ENCODE measurements at places on chromosomes 2 and 18. TPM values are rescaled to one million over a fixed set of nuclear protein-coding genes. Genes with fewer than 3 reads are reported as not detected.
A peak's percentile ranks its signal among the peaks of the same experiment; 100 is the strongest.

DNA sequence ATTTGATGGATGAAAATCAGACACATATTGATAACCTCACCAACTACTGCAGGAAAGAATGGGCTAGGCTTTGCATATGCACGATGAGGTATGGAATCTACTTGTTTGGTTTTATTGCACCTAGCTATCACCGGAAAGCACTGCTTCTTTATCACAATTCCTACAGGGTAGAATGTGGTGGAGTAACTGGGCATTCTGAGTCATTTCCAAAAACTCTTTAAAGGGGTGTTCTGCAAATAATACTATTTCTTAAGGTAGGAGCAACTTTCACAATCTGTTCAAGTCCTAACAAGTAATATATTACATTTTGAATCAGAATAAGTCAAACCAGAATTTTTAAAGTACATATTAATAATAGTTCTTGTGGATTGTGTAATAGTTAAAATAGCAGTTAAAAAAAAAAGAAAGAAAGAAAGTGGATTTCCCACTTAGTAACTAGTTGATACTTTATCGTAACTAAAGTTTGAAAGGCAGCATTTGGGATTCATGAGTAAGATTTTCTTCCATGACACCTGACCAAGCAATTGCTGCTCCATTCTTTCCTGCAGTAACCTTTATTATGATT lies 40.5 kb downstream of the INO80C start:
- DNase-seq, result peak; percentile 91

DNA sequence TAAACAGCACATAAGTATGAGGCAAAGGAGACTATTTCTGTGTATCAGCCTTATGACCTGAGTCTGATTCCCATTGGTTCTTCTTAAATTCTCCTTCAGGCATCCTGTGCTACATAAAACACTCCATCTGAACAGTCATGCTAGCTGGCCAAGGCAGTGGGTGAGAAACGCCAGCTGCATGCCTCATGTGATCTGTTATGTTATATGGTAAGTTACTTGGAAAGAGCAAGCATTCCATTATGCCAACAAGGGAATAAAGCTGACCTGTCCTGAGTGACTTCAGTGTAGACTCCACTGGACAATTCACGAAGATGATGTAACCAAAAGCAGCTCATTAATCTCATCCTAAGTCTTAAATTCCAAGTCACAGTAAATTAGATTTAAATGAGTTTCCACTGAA lies 216.5 kb upstream of the FN1 start:
- DNase-seq, result no peak

DNA sequence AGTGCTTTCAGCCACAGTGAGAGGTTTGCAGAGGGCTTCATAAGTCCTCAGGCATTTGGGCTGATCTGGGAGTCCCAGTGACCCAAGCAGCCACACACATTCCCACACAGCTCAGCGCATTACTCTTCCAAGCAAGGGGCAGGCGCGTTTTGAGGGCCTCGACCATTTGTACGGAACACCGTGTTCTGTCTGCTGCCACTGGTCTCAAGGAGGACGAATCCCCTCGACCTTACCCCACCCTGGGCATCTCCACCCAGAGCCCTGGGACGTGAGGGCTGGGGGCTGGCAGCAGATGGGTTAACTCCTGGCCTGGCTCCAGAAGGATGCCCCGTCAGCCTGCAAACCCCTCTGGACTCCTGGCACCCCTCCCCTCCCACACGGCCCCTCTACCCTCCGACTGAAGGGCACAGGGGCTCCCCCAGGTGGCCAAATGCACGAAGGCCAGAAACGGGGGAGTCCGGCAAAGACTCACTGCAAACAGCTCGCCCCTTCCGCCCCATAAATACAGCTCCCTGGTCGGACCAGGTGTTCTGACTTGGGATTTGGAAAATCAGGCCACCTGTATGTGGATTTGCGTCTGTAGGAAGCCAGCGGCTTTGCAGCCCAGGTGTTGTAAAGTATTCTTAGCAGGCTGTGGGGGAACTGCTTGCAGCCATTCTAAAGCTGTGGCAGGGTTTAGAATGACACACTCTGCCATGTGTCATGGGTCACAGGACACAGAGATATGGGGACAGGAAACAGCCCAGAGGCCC lies 33.6 kb upstream of the PTMA start:
- DNase-seq, result no peak

Gene SMIM21
- total RNA-seq, result not detected

Gene FOXI3
- total RNA-seq, result 2.1 TPM

GRCh38 chr2:49045083-49045482 lies 109.2 kb downstream of the FSHR start:
- DNase-seq, result no peak

Gene IRS1
- 25.8 TPM for total RNA-seq

DNA sequence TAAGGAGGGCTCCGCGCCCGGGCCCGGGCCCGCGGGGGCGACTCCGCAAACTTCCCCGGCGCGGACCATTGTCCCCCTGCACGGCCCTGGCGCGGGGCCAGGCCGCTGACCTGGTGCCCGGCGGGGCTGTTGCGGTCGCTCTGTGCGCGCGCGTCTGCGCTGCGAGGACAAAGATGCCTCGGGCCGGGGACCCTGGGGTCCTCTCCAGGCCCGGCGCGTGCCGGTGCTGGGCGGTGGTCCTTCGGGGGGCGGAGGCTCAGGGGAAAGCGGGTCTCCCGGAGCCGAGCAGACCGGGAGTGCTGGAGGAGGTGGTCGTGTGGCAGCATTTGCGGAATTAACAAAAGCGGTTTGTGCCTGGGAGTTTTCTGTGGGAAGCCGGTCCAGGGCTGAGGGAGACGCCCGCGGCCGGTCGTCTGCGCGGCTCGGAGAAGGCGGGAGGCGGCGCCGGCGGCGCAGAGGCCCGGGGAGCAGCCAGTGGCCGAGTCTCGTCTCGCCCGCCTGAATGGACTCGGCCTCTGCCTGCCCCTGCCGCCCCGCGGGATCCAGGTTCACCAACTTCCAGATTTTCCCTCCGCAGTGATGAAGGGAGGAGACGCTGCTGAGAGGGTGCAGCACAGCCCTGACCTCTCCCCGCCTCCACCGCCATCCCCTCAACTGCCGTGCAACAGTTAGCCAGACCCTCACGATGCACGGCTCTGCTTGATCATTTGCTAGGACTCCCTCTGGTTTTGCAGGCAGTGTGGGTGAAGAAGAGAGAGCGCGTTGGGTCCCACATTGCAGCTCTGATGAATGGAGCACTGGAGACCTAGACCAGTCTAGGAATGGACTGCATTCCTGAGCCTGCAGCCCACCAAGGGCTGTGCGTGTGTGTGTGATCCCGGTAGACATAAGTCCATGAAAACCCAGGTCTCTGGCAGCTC lies 705 bp downstream of the EFR3B start:
- DNase-seq, result no peak

DNA sequence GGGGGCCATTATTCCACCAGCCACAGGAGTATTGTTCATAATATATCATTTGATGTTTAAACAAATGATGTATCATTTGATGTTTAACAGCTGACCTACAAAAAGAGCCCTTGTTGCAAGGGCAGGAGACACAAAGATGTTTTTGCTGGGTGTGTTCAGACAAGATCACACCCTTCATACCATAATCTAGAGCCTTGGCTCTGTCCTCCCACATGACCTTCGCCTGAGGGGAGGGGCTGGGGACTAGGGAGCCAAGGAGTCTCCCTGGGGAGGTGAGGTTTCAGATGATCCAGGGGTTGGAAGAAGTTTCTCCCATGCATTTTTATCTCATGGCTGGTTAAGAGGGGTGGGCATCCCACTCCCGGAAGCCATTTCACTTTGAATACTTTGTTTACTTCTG lies 33.5 kb downstream of the CDC42EP3 start:
- no peak for DNase-seq

DNA sequence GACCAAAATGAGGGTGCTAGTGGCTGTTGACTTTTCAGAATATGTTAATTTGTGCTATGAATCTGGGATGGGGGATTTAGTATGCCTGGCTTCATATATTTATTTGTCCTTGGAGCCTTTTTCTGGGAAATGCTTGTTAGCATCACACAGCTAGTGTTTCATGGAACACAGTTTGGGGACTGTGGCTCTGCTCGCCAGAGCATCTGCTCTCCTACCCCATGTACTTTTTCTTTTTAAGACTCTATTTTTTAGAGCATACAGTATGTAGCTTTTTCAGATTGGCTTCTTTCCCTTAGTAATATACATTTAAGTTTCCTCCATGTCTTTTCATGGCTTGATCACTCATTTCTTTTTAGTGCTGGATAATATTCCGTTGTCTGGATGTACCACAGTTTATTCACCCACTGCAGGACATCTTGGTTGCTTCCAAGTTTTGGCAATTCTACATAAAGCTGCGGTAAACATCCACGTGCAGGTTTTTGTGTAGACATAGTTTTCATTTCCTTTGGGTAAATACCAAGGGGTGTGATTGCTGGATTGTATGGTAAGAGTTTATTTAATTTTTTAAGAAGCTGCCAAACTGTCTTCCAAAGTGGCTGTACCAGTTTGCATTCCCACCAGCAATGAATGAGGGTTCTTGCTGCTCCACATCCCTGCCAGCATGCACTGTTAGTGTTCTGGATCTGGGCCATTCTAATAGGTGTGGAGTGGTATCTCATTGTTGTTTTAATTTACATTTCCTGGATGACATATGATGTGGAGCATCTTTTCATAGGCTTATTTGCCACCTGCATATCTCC lies 44.1 kb downstream of the EFR3B start:
- DNase-seq, result no peak

Gene BOLL
- total RNA-seq, result not detected

GRCh38 chr2:211860224-211860623 lies 678.4 kb downstream of the ERBB4 start:
- no peak for DNase-seq

- DNase-seq, result no peak
These were observed 112.2 kb upstream of the COPS8 start for GRCh38 chr2:236973343-236973980.

GRCh38 chr2:203436496-203436895 lies 98.6 kb downstream of the RAPH1 start:
- DNase-seq, result no peak

GRCh38 chr18:61992285-61992684 lies 99.5 kb upstream of the RNF152 start:
- DNase-seq, result peak; percentile 80

Gene CCDC74A
- 7.5 TPM for total RNA-seq

GRCh38 chr18:42067518-42067917 lies 112.5 kb downstream of the PIK3C3 start:
- no peak for DNase-seq

GRCh38 chr2:231687961-231688360 lies 20.4 kb upstream of the PTMA start:
- DNase-seq, result no peak

Gene FAM161A
- 1.3 TPM for total RNA-seq

Gene MEMO1
- 47.8 TPM for total RNA-seq

DNA sequence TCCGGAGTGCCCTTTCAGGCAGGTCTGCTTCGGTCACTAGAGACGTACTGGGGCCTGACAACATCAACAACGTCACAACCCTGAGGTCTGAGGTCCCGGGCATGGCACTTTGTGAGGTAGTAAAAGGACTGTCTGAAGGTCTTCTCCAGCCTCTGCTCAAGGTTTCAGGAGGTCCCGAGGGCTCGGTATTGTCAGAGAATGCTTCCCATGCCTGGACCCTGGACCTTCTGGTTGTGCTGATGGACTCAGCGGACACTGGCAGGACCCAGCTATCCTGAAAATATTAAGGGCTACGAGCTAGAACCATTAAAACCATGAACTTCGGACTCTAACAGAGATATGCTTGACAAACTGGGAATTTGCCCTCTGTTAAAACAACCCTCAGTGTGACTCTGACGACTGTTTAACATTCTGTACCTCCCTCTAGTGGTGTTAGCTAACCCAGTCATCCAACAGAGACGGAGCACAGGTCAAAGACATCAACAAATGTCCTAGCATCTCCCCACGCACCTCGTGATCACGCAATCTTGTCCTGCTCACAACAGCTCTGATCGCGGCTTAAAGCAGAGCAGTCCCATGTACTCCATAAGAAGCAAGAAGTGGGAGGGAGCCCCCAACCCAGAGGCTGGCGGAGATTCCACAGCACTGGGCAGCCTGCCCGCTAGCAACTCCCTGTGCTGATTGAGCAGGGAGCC lies 96.5 kb downstream of the CCDC93 start:
- no peak for DNase-seq

DNA sequence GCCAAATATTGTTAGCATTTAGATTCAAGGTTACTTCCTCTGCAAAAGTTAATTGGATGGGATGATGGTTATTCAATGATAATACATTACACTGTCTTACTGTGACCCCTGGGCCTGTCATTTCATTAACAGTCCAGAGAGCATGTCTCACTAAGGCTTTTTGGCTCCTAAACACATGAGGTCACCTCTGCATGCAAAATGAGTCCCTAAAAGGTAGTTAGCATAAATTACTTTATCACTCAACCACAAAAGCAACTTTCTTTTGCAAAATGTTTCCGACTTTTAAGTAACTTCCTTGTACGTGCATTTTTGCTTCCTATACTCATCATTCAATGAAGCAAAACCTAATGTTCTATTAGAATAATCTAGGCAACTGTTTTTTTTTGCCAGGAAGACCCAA lies 16.8 kb upstream of the AGFG1 start:
- no peak for DNase-seq

Gene CD226
- total RNA-seq, result 0.67 TPM

Gene GBX2
- 0.17 TPM for total RNA-seq

GRCh38 chr2:12501469-12502158 lies 215.1 kb upstream of the TRIB2 start:
- DNase-seq, result peak; percentile 30

Gene NAT8
- not detected for total RNA-seq

Gene LIMS2
- total RNA-seq, result 0.42 TPM

DNA sequence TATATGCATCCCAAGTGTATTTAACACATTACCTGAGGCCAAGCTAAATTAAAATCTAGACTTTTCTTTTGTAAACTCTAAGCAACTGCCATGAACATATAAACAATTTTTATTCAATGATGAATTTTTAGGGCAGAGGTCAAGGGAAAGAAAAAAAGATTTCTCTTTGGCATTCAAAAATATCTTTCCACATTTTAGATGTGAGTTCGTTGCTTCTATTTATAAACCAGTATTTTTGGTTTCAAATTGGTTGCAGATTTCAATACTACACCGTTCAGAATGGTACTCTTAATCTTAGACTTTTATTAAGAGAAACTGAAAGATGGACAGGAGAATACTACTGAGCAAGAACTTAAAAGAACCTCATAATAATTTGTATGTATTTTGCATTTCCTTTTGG lies 293.6 kb upstream of the CCDC68 start:
- no peak for DNase-seq

DNA sequence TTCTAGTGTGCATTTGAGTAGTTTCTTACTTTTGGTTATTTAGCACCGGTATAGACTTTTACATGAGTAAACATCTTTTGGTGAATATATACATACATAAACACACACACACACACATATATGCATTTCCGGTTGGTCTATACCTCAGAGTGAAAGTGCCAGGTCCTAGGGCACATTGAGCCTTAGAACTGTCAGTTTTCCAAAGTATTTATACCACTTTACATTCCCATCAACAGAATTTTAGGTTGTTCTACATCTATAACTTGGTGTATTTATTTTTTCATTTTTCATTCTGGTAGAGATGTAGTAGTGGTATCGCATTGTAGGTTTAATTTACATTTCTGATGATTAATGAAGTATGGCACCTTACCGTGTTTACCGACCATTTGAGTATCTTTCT lies 22.6 kb downstream of the MMADHC start:
- DNase-seq, result no peak

GRCh38 chr2:173631127-173631460 lies 276.4 kb downstream of the CDCA7 start:
- DNase-seq, result no peak

- DNase-seq, result no peak
These were observed 25.5 kb downstream of the TWIST2 start for GRCh38 chr2:238873381-238873801.

Data from mammary epithelial cell (primary cell).